Stimulated activated CD8-positive, alpha-beta memory T cell treated with anti-CD3 and anti-CD28 coated beads, Interleukin-15, amount 100 ng/mL, for 1 hour (primary cell): ENCODE measurements at places on chromosomes 2 and 18.

- no peak for DNase-seq
Measured at GRCh38 chr2:76861708-76862107, 660.5 kb downstream of the LRRTM4 start.

DNA sequence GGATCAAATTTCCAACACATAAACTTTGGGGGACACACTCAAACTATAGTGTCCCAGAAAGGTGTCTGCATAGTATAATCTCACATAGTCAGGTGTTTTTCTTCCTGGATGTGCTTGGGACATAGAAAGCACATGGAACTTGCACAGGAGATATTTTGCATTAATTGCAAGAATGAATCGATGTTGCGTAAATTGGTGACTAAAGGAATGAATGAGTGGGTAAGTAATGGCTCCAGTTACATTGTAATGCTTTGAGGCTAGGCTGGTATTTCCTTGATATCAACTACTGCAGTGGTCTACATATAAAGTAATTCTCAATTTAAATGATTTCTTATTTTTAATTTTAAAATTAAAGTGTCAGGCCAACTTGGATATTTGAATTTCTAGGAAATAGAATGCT lies 53.4 kb downstream of the SH3RF3 start:
- DNase-seq, result no peak

DNA sequence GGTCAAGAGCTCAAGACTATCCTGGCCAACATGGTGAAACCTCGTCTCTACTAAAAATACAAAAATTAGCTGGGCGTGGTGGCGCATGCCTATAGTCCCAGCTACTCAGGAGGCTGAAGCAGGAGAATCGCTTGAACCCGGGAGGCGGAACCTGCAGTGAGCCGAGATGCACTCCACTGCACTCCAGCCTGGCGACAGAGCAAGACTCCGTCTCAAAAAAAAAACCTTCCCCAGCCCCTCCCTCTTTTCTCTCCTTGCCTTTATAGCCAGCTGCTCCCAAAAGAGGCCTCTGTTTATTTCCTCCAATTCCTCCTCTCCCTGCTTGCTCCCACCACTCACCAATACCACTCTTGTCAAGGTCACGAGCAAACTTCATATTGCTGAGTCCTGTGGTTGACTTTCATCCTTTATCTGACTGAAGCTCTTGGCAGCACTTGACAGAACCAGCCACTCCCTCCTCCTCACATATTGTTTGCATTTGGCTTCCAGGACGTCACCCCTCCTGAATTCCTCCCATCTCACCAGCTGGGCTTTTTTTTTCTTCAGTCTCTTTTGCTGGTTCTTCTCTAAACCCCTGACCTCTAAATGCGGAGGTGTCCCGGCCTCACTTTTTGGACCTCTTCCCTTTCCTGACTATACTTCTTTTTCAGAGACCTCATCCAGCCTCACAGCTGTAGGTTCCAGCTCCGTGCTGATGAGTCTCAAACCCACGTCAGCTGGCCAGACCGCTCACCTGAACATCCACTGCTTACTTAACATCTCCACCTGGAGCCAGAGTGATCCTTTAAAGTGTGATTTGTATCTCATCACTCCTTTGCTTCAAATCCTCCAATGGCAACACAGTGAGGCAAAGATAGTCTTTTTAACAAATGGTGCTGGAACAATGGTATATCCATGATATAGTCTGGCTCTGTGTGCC lies 84.6 kb upstream of the CAB39 start:
- no peak for DNase-seq

- no peak for DNase-seq
Measured at GRCh38 chr2:234821946-234822475, 129.8 kb upstream of the SH3BP4 start.

GRCh38 chr18:45739268-45739667 lies 15.3 kb downstream of the SLC14A1 start:
- DNase-seq, result no peak

- DNase-seq, result no peak
Measured at GRCh38 chr2:26465981-26466471, 11.9 kb downstream of the OTOF start.

GRCh38 chr2:242029422-242030225 lies 160.1 kb downstream of the RTP5 start:
- DNase-seq, result no peak

DNA sequence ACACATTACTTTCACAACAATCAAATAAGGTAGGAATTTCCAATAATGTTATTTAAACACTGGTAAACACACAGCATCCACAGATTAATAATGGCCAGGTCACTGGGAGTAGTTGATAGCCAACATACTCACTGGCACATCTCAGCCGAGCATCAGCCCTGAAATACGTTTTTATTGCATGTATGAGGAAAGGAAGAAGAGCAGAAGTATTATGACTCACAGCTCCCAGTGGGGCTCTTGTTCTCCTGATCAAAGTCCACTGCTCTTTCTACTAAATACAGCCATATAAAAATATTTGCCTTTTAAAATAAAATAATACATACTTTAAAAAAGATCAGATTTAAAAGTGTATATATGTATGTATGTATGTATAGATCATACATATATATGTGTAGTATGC lies 999.6 kb downstream of the SUCLG1 start:
- no peak for DNase-seq

DNA sequence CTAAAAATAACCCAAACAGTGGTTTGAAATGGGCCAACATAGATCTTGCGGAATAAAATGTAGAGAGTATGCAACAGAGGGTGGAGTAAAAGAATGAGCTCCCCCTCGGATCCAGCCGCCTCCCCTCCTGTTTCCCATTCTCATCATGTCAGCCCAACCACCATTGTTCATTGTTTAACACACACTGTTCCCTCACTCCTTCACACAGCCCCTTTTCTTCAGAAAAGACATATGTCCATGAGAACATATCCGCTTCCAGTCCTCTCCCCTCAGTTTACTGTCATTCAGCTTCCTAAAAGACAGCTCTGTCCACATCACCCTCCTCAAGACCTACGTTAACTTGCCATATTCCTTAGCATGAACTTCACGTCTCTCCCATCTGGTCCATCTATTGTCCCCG lies 62.9 kb upstream of the SERTAD2 start:
- DNase-seq, result no peak

DNA sequence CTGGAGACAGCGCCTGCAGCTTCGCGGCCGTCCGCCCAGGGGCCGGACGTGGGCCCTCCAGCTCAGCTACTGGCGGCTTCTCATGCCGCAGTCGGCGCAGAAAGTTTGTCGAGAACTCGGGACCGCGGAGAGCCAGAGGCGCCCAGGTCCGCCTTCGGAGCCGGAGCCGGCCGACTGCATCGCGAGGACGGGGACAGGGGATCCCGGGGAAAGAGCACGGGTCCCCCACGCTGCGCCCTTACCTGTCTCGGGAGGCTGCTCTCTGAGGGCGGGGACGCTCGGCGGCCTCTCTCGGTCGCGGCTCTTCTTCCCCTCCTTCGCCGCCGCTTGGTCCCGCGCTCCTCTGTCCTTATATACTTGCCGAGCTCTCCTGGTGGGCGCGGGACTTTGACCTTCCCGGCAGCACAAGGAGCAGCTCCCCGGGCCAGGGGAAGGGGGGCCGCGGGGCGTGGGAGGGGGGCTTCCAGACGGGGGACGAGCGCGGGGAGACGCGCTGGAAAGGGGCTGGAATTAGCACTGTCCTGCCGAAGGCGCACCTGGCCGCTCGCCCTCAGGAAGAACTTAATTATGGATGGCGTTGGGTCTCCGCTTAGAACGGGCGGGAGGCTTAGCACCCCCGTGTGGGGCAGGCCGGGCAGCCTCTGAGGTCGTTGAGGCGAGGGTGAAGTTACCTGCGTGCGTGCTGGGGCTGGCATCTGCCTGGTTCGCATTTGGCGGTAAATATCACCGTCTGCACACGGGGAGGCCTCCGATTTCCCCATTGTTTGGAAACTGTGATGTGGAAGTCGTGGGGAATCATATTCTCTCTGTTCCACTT lies at the start of gene POMC:
TSS of gene POMC (minus strand) at position 325 of the 817 bp plus-strand sequence. CDS start 3,808 bp downstream, outside the sequence.
- no peak for DNase-seq

DNA sequence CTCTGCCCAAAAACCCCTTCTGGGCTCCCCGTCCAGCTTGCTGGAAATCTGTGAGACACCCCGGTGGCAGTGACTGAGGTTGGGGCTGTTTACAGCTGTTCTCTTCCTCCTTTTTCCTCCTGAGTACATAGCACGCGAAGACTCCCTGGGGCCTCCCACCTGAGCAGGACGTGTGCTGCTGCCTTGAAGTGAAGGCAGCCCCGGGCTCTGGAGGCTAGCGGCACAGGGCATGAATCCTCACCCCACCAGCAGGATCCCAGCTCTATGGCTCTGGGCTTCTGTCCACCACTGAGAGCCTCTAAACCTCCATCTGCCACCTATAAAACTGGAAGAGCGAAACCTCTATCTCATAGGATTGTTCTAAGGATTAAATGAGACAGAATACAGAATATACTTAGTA lies 182.5 kb downstream of the TMEM163 start:
- no peak for DNase-seq

- no peak for DNase-seq
Measured at GRCh38 chr2:9984871-9985480, 33.5 kb downstream of the GRHL1 start.

DNA sequence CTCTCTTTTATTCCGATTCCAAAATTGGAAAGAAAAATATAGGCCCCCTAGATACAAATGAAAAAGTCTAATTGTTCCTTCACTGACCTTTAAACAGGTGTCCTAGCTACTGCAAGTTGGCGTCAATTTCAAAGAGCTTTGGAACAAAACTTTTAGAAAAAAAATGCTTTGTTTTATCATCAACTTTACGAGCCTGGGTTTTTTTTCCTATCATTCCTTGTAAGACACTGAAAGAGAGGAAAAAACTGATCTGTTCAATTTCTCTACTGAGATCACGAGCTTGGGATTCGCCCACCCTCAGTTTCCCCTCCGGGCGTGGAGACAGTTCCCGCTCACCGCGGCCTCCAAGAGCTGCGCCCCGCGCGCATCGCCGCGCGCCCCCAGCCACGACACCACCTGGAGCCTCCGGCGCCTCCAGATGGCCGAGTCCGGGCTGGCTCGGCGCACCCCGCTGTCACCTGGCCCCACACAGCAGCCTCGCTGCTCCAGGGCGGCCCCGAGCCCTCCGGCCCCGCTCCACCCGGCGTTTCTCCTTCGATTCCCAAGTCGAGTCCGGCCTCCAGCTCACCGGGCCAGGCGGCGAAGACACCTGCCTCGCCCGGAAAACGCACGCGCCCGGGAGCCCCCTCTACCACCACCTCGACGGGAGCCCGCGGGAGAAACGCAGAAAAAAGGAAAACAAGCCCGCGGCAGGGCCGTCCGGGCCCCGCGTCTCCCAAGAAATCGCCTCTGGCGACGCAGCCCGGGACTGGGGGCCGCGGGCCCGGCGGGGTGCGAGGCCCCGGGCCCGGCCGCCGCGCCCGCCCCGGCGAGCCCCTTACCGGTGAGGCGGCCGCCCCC lies 656 bp downstream of the TBC1D8 start:
- no peak for DNase-seq

GRCh38 chr18:6427286-6427685 lies 12.6 kb upstream of the L3MBTL4 start:
- DNase-seq, result no peak

DNA sequence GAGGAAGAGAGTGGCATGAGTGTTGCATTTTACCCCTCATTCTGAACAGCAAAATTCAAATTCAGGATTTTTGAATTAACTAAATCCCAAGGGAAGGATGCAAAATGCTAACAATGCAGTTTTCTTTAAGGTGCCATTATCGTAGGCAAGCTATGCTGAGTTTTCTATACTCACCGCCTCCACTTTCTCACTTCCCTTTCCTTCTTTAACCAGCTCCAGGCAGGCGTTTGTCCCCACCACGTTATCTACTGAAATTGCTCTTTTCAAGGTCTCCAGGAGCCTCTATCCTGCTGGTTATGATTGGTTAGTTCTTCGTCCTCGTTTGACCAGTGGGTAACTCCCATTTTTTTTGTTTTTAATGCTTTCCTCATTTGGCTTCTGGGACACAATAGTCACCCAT lies 1.8 kb upstream of the CPO start:
- no peak for DNase-seq

DNA sequence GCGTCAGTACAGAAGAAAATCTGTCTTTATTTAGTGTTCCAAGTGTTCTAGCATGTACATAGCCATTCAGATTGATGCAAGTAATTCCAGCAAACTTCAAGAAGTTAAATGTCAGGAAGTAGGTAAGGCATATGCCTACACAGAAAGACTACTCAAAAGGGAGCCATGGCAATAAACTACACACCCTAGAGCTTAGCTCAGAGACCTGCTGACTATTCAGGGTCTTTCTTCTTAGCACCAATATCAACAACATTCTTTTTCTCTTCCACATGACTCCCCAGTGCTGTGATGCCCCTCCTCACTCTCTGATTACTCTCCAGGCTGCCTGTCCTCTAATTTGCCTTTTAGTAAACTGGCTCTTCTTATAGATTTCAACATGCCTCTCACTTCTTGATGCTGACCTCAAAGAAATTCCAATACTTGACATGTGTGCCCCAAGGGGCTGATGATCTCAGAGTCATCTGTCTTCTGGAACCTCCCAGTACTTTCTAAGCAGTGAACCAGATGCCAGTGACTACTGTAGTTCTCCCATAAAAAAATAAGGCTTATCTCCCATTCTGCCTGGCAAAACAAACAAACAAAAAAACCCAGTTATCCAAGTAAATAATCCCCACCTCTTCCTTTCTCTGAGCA lies 909.2 kb upstream of the FANCL start:
- no peak for DNase-seq

- no peak for DNase-seq
Measured at GRCh38 chr2:237143676-237144440, 58.2 kb downstream of the COPS8 start.

GRCh38 chr2:201965550-201965949 lies 68.1 kb upstream of the FZD7 start:
- no peak for DNase-seq

DNA sequence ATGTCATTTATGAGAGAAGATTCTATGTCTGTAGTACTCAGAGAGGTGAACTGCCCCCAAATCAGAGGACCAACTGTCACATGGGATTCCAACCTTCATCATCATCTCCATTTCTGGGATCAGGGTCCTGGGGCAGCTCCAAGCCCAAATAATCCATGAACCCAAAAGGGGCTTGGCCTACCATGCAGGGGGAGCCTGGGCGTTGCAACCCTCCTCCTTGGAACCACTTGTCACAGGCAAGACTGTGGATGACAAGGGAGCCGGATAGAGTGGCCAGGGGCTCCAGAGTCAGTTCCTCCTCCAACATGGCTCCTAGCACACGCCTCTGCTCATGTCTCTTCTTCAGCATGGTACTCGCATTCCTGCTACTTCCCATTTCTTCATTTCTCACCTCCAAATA lies 7.9 kb downstream of the CTLA4 start:
- DNase-seq, result no peak

DNA sequence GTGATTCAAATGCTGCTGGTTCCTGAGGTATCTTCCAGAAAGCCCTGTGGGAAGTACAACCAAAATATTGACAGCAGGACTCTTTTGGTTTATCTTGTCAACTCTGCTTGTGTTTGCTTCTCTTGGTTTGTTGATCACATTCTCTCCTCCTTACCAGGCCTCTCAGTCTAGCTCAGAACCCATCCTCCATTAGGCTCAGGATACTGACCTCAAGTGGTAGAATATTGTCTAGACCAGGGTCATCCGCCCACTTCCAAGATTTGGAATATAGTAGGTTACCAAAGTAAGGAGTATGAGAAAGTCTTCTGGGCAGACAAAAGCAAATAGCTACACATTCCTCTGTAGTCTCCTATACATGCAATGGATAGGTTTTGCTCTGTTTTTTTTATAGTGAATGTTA lies 56.6 kb downstream of the XIRP2 start:
- DNase-seq, result no peak
